ENCODE measurements at places on chromosomes 2 and 18.

DNA sequence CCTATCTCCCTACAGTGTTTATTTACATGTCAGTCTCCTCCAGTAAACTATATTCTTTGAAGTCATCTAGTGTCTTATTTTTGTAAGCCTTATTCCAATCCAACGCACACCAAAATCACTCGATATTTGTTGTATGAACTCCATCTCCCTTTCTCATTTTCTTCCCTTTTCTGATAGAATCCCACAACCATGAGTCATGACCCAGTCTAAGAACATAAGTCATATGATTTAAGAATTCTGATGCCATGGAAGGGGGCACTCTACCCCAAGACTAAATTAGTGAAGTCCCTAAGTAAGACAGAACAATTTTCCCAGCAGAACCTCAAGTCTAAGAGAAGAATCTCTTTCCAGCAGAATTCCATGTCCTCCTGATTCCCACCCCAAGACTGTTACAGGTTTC lies 5.4 kb downstream of the CHMP3 start:
- DNase-seq: no peak

GRCh38 chr2:236014408-236015131 lies 153.6 kb downstream of the GBX2 start:
- DNase-seq: no peak

- DNase-seq: no peak
Measured at GRCh38 chr2:54486766-54487165, 30.6 kb downstream of the SPTBN1 start.

DNA sequence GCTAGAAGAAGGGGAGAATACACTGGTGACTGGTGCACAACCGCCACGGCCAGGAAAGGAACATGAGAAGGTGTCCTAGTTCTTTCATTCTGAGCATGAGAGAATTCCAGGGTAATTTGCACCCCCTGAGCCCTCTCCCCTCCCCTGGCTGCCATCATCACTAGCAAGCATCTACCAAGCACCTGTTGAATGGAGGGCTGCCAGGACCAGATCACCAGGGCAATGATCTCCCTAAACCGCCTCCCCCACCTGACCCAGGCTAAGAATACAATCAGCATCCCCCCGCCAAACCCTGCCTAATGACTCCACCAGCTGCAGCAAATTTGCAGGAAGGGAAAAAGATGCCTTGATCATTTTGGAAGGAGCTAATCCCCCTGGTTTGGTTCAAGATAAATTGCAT lies 100.2 kb downstream of the STPG4 start:
- DNase-seq: no peak

DNA sequence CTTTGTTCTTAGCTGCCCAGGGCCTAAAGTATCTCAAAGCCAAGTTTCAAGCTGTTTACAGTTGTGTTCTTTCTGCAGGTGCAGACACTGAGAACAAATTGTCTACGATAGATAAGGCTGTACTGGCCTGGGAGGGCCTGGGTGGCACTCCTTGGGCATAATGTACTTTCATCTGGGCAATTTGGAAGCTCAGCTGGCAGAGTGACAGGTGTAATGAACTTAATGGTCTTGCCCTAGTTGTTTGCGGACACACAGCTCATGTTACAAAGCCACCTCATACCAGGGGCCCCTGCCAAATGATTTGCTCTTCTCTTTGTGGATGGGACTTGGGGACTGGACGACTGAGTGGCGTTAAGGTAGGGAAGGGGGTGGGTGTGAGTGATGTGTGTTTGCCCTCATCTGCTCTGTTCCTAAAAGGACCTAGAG lies 4.3 kb downstream of the LDLRAD4 start:
- DNase-seq: no peak

Data from renal cortical epithelial cell (primary cell).